Activated CD4-positive, alpha-beta T cell treated with anti-CD3 and anti-CD28 coated beads, Interleukin-2, amount 50 U/mL, for 24 hours (primary cell): ENCODE measurements at places on chromosomes 7 and 10.

GRCh38 chr7:2687338-2687869, 598 bp upstream of the AMZ1 start:
- no peak for DNase-seq

GRCh38 chr7:5143935-5144903, 45.8 kb upstream of the WIPI2 start:
- peak; percentile 52 for DNase-seq

GRCh38 chr10:56583316-56583715, 222.3 kb upstream of the ZWINT start:
- DNase-seq, result no peak

DNA sequence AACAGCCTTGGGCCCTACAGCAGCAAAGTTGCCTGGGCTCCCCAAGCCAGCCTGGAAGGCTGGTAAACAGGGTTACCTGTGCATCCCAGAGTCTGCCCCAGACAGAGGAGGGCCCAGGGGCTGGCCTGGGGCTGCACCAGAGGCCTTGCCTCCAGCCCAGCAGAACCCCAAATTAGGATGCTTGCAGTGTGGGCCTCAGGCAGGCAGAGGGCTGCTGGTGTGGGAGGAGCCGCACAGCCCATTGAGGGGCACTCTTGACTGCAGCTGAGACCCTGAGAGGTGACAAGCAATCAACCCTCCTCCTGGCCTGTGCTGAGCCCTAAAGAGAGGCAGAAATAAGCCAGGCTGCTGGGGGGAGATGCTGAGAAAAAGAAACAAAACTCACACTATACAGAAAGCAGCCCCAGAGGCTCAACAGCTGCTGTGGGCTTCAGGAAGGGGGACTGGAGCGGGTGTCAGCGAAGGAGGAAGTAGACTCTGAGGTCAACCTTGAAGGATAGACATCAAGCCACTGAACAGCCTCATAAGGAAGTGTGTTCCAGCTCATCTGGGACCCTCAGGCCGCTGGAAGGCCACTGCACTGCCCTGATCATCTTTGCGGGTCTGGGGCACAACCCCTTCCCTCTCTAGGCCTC, 6.6 kb downstream of the AIFM2 start:
- DNase-seq, result no peak

GRCh38 chr7:155299535-155300202, 2.0 kb downstream of the INSIG1 start:
- no peak for DNase-seq

GRCh38 chr10:113273181-113274163, 279.4 kb upstream of the HABP2 start:
- no peak for DNase-seq
